ENCODE measurements at places on chromosomes 5 and 9. TPM values are rescaled to one million over a fixed set of nuclear protein-coding genes. Genes with fewer than 3 reads are reported as not detected.

Gene TMEM174
- not detected for total RNA-seq

Gene BRINP1
- total RNA-seq: 4.1 TPM

Gene PAEP
- total RNA-seq: not detected

Gene OR2S2
- not detected for total RNA-seq

Gene IL4
- not detected for total RNA-seq

Gene PHF24
- total RNA-seq: 0.68 TPM

Gene TAF11L2
- total RNA-seq: not detected

Gene FBLL1
- total RNA-seq: not detected

Gene SV2C
- 0.96 TPM for total RNA-seq

Gene DMRTA1
- 2.0 TPM for total RNA-seq

DNA sequence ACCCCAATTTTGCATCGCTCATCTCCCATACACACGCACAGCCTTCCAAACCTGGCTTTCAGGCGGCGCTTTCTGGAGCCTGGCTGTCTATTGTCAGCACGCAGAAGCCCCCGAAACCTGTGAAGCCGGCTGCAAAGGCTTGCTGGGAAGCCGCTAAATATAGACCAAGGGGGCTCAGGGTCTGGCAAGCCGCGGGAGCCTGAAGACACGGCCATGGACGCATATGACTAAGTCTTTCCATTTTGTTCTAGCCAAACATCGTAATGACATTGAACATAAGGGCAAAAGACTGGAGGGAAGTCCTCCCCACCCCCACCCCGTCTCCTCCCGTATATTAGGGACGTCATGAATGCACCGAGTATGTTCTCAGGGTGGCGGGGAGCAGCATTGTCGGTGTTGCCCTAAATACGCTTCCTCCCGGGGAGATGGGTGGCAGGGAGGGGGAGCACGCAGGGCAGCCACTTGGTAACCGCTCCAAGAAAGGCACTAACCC lies 1.1 kb downstream of the CTNND2 start:
- peak; percentile 57 for DNase-seq

DNA sequence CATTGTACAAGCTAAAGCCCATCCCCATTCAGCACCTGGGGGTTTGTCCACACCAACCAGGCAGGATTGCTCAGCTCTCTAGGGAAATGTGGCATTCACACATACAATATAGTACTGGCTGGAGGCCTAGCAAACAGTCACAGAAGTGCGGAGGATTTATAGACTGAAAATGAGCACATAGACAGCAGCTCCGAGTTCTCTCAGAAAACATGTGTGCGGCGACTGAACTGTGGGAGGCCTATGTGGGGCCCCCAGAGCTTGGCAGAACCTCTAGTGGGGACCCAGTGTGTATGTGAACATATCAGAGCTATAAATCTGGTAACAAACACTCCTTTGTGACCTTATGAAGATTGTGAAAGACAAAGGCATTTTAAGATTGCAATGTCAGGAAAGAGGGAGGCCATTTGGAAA lies 431.1 kb downstream of the DTWD2 start:
- no peak for DNase-seq

- no peak for DNase-seq
Measured at GRCh38 chr9:35727676-35728040, 4.3 kb downstream of the TLN1 start.

- DNase-seq: no peak
Measured at GRCh38 chr5:95526871-95527270, 27.9 kb downstream of the SKIC3 start.

DNA sequence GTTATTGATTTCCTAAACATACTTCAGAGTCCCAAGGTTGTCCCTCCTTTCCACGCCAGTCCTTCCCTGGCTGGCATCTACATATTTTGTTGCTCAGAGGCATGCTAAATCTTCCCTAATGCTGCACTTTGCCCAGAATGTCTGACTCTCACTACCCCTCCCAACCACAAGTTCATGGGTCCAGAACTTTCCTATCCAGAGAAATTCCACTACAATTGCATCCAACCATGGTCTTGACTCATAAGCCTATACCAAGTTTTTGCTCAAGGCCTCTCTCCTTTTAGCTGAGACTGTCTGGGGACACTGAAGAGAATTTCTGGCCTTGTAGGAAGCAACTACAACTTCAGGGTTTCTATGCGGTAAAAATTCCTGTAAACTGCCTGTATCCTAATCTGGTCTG lies 206.3 kb downstream of the BNC2 start:
- DNase-seq: no peak

GRCh38 chr9:76985581-76985980 lies 33.9 kb upstream of the FOXB2 start:
- DNase-seq: no peak

DNA sequence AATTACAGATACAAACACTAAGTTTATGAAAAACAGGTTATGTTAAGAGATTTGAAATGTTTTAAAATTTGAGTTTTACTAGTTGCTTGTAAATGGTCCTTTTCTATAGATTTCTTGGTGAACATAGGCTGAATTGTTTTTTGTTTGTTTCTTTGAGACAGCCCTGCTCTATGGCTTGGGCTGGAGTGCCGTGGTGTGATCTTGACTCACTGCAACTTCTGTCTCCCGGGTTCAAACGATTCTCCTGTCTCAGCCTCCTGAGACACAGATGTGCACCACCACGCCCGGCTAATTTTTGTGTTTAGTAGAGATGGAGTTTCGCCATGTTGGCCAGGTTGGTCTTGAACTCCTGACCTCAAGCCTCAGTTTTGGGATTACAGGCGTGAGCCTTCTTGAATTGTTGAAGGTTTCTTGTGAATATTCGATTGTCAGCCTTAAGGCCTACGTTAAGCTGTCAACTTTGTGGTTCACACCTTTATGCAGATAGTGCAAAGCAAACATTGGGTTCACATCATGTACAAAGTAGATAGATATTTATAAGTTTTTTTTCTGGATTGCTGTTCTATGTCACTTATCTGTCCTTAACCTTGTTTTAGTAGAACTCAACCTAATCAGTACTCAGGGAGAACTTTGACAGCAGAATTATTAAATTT lies 26.2 kb downstream of the UHRF2 start:
- no peak for DNase-seq

DNA sequence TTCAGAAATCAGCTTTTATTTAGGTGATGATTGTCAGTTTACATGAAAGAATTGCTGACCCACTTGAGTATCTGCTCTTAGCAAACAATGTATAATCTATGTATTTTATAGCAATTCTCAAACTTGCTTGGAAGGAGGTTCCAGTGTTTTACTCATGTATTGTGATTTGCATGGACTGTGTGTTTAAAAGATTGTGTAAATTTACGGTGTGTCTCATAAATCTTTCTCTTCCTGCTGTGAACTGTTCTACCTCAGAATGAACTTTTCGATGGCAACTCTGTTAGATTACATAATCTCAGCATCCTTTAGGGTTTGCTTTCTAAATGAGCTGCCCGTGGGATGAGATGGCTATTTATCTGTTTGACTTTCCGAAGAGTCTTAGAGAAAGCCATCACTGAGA lies 122.5 kb downstream of the MEF2C start:
- no peak for DNase-seq

DNA sequence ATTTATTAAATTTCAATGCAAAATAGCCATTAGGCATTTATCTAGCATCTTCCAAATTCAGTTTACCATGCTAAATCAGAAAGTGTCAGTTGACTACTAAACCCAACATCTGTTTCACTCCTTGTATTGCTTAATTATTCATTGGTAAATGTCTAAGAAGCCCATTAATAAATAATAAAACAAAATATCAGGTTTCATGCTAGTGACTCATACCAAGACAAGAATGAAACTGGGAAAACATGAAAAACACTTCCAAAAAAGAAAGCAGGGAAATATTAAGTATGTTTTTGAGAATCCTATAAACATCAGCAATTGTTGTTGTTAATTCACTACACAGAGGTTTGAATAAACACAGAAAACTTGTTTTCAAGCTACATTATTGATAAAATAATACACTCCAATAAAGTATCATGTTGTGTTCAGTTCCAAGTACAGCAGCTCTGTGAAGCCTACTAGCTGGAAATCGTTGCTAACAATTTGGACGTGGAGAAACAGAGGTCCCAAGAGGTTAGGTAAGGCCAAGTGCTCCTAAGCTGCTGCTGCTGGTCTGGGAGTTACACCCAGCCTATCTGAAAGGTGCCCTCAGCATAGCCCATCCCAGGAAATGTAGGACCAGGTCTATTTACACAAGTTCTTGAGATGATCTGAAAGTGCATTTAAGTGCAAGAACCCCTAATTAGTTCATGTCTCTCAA lies 78.8 kb downstream of the GNAQ start:
- DNase-seq: no peak

DNA sequence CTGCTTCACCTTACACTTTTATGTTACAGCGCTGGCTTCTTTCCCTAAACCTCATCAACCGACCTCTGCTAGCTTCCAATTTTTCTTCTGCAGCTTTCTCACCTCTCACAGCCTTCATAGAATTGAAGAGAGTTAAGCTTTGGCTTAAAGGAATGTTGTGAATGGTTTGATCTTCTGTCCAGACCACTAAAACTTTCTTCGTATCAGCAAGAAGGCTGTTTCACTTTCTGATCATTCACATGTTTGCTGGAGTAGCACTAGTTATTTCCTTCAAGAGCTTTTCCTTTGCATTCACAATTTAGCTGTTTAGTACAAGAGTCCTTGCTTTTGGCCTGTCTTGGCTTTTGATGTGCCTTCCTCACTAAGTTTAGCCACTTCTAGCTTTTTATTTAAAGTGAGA lies 49.5 kb downstream of the NR3C1 start:
- no peak for DNase-seq

DNA sequence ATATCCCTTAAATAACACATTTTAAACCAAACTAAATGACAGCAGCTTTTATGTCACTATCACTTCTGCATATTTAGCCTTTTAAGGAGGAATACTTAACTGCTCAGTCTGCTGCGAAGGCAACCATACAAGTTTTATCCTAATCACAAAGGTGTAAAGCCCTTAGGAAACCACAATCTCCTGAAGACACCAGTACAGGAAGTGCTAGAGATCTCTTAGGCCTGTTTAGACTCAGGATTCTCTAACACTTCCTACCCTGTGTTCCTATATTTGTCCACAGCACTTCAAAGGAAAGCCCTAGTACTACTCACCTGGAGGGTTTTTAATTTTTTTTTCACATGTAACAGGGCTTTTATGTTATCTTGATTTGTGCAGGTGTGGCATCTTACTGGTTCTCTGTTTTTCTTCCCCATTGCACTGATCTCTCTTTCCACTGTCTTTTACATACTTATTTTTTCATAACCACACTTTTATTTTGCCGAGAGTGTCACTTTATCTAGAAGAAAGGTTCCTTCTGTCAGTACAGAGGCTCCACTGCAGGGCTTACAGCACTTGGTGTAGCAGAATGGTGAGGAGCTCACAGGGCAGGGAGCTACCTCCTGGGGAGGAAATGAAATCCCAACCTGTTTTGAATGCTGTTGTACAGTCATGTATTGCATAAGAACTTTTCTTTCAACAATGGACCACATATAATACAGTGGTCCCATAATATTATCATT lies 1060.6 kb upstream of the ACO1 start:
- no peak for DNase-seq

- no peak for DNase-seq
Measured at GRCh38 chr5:25025831-25026230, 381.1 kb upstream of the CDH10 start.

- DNase-seq: no peak
Measured at GRCh38 chr9:100346836-100347235, 5.9 kb downstream of the TEX10 start.

DNA sequence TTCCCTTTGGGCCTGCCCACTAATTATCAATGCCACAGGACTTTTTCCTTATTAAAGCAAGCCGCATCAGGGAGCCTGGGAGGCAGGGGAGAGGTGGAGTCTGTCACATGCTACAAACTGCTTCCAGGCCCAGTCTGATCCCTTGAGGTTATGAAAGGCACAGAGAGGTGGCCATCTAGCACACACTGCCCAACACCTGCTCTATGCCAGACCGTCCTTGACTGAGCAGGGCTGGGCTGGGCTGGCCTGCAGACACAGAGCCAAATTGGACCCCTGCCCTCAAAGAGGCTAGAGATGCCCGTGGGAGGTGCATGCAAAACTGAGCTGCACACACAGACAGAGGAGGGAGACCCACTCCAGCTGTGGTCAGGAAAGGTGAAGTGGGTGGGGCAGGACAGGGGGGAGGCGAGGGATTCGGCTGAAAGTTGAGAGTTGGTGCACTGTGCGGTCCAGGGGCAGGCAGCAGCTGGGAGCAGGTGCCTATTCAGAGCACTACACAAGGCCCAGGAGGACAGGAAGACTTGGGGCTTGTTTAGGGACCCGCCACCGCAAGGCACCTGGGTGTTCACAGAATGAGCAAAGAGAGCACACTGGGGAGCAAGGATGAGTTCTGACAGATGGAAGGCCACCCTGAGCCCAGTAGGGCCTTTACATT lies 36.4 kb upstream of the TCF7 start:
- no peak for DNase-seq

- DNase-seq: peak; percentile 62
Measured at GRCh38 chr9:89929673-89930480, 325.1 kb downstream of the GADD45G start.

GRCh38 chr9:112848316-112849151 lies 42.1 kb downstream of the SLC46A2 start:
- DNase-seq: no peak

GRCh38 chr5:62299101-62299500 lies 6.9 kb upstream of the KIF2A start:
- no peak for DNase-seq

DNA sequence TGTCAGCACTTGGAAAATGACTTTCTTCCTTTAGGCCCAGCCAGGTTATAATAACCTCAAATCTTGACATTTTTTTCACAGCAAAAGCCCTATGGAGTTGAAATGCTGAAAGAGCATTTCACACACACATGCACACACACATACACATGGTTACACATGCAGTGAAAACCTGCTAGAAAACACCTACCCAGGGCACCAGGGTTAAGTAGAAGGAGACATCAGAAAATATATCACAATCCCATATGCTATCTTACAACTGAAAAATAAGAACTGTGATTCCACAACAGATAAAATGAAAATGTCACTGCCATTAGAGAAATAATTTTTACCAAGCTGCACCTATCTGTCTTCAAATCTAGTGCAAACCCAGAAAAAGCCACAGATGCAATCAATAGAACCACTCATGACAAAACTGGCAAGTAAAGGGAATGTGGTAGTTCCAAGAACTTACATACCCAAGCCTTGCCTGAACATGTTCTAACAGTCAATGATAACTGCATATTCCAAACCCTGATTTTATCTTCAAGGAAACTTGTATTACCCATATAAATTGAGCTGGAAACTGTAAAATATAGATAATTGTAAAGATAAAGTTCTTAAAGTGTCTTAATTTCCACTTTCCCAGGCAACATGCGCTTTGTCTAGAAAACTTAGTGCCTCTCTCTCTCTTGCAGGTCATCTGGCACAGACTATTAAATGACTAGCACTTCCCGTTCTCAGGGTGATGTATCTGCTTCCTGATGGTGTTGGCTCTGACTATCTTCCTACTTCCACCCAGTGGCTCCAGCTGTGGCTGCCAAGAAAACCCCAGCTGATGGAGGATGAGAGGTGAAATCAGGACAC lies 250.2 kb upstream of the PTGER4 start:
- peak; percentile 23 for DNase-seq

GRCh38 chr5:141867139-141867538 lies 11.1 kb downstream of the PCDH1 start:
- DNase-seq: no peak

Measured in adrenal gland (tissue), 19 donors.